NCI-H1417 (cell line): ENCODE measurements at places on chromosomes 3 and 15.

- DNase-seq, result no peak
These were observed 100.1 kb upstream of the PLSCR5 start for GRCh38 chr3:146705225-146705624.

- DNase-seq, result peak; percentile 54
These were observed 15.0 kb downstream of the RPLP1 start for GRCh38 chr15:69467636-69468035.

GRCh38 chr3:109559389-109559788, 222.0 kb upstream of the DPPA4 start:
- DNase-seq, result no peak

GRCh38 chr3:71164881-71165280, 418.6 kb downstream of the FOXP1 start:
- no peak for DNase-seq

GRCh38 chr3:77158730-77159581, 119.1 kb downstream of the ROBO2 start:
- peak; percentile 5 for DNase-seq

GRCh38 chr3:71430941-71431552, 152.5 kb downstream of the FOXP1 start:
- no peak for DNase-seq

- no peak for DNase-seq
These were observed 45.0 kb upstream of the TKT start for GRCh38 chr3:53300826-53301225.

GRCh38 chr3:65334045-65334665, 646.4 kb upstream of the ADAMTS9 start:
- DNase-seq, result peak; percentile 25

GRCh38 chr15:52352086-52352485, 56.5 kb upstream of the MYO5C start:
- no peak for DNase-seq

GRCh38 chr15:48374472-48374871, 43.2 kb downstream of the DUT start:
- no peak for DNase-seq

GRCh38 chr3:162945626-162946025, 1449.0 kb downstream of the OTOL1 start:
- no peak for DNase-seq

DNA sequence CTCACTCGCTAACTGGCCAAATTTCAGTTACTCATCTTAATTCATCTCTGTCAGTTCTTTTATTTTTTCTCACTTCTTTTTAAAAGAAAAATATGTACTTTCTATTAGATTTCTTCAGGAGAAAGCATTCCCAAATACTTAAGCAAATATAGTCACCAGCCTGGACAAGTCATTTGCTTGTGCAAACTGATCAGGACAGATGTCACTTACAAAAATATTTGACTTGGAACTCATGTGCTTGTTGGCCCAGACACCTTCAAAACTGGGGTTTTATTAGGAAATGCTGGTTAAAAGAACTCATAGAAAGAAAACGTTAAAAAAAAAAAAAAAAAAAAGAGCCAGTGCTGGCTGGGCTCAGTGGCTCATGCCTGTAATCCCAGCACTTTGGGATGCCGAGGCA, 31.3 kb upstream of the FOXP1 start:
- DNase-seq, result no peak

GRCh38 chr3:69014022-69014580, 617 bp upstream of the EOGT start:
- no peak for DNase-seq

DNA sequence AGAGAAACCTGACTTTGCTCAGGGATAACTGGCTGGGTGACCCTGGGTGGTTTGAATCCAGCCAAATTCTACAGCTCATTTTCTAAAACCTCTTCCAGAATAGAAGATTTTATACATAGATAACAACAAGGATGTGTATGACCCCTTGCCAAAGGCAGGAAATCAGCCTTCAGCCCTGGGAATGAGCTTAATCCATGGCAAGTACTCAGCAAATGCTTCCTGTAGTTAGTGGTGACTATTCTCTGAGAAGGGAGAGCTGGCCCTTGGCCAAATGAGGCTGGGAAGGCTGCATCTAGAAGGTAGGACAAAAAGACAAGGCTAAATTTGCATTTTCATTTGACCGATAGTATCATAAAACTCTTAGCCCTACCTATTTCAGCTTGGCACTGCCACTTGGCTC, 4.6 kb upstream of the HACD3 start:
- peak; percentile 59 for DNase-seq
